Activated naive CD4-positive, alpha-beta T cell treated with anti-CD3 and anti-CD28 coated beads, Interleukin-2, amount 10 ng/mL, durations not matched to agents 7 days and 5 days (primary cell): ENCODE measurements at places on chromosomes 7 and 10.

- no peak for DNase-seq
Measured at GRCh38 chr10:72679838-72680241, 12.1 kb upstream of the MCU start.

GRCh38 chr10:100565206-100565985 is 29.7 kb downstream of the HIF1AN start:
- DNase-seq, result no peak

GRCh38 chr10:121325490-121326231 is 272.6 kb downstream of the FGFR2 start:
- DNase-seq, result no peak

- DNase-seq, result no peak
Measured at GRCh38 chr7:27709137-27710075, 30.6 kb upstream of the TAX1BP1 start.

GRCh38 chr7:81235997-81236396 is 317.1 kb upstream of the SEMA3C start:
- no peak for DNase-seq

- DNase-seq, result no peak
Measured at GRCh38 chr10:78255796-78256638, 222.4 kb downstream of the RPS24 start.

- DNase-seq, result no peak
Measured at GRCh38 chr7:86320341-86320740, 323.4 kb upstream of the GRM3 start.

DNA sequence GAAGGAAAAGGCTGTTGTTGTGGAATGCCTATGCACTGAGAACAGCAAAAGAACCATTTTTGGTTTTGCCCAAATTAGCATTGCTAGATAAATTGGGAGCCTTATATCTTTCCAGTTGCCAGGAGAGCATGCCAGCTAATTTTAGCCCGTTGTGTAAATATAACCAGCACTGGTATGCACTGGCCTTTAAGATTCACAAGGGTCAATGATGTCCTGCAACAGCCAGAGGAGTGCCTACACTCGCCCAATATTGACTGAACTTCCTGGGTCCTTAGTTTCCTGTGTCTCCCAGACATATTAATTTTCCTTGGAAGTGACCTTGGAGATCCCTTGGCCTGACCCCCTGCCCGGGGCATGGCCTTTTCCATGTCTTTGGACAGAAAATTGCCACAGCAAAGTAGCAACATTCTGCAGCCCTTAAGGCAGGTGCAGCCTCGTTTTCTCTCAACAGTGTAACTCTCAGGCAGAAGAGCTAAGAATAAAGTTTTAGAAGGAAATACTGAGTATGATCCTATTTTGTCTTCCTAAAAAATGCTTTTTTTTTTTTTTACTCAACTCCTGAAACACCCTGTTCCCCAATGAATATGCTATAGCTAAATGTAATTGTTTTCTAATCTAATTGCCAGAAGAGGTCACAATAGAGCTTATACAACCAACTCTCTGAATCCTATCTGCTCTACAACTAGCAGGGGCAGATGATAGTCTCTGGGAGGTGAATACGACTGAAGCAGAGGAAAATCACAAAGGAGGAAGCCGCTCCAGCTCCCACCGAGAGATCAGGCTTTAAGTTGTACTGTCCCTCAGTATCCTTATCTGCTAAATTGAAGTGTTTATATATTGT is 131.9 kb upstream of the PCGF5 start:
- no peak for DNase-seq

DNA sequence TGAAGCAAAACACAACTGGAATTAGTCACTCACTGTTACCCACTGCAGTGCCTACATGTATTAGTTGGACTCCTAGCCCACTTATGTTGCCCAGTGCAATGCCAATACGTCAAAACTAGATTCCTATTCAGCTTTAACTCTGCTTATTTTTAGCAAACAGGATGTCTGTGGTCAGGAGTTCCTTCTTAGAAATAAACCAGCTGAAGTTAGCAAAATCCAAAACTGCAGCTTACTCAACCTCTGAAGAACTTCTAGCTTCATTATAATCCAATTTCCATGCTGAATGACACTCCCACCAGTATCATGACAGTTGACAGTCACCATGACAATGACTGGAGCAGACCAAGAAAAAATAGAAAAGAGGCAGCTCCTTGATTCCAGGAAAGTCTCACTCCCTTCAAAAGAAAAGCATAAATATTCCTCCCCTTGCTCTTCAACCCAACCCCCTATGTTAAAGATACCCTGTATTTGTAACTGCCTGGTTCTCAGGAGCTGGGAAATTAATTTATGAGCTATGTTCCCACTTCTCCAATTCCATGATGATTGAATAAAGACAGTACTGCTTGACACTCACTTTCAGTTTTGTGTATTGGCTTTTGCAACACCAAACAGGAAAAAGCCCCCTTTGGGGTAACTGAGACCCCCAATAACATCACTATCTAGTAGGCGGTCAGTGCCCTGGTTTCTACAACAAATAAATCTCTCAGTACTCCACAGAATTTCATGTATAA is 327.4 kb downstream of the SORCS1 start:
- DNase-seq, result no peak

DNA sequence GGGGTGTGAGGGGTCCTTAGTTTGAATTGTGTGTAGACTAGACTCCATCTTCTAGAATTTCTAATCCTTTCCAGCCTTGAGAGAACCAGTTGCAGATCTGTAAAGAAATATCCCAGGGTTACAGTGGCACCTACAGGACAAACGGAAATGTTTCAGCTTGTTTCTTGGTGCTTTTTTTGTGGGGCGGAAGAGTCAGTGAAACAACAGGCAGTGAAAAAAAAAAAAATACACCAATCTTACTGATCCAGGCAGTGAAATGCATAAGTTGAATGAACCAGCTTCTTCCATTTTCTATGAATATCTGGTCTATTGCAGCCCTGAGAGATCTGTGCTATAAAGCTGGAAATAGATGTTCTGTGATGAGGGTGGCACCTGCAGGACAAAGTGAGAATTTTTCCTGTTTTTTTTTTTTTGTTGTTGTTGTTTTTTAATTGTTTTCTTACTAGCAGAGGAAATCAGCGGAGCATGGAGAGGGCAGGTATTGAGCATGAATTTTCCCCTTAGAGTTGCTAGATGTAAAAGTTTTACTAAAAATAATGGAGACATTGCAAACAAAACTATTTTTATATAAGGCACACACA is 81.9 kb upstream of the DYNC1I1 start:
- no peak for DNase-seq

DNA sequence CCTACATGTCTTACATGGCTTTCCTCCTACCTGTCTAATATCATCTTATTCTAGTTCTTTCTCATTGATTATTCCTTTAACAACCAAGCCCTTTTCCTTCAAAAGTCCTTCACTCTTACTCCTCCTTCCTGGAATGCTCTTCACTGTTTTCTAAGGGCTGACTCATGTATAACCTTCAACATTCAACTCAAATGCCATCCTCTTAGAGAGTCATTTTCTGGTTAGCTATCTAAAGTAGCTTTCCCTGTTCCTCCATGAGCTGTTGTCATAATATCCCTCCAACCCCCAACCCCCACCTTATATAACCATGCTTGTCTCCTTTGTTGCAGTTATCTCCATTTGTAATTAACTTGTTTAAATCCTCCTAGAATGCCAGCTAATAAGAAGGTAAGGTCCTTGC is 286.8 kb downstream of the ADK start:
- DNase-seq, result no peak

- DNase-seq, result no peak
Measured at GRCh38 chr7:100443096-100443840, 7.0 kb upstream of the PPP1R35 start.

GRCh38 chr7:927031-927671 is 27.3 kb downstream of the ADAP1 start:
- peak; percentile 19 for DNase-seq

DNA sequence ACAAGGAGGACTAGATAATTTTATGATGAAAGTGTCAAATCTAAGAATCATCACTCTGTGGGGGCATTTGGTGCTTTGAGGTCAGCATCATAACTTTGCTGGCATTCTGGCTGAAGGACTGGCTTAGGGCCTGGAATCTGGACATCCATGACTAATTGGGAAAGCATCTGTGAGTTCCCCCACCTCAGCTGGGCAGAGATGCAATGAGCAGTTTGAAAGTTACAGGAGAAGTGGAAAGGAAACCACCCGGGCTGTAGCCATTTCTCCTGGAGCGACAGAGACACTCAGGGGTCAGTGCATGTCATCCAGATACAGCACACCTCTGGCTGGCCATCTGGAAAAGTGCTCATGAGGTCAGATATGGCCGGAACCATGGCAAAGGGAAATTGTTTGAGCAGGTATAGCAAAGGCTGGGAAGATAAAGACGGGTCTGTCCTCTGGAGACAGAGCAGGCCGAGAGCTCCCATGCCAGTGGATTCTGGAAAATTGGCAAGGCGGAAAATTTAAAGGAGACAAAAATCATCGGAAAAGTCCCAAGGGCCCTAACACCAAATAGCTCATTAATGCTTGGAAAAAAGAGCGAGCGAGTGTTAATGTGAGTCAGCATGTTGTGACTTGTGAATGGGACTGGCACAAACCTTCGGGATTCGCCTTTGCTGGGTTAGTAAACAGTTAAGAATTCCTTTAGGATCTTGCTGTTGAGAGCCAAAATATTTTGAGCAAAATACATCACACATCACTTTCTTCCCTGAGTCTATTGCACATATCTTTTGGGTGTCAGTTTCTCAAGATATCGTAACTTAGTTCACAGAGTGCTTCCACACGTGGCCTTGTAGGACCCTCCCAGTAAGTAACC is 188.4 kb upstream of the AGK start:
- DNase-seq, result no peak

DNA sequence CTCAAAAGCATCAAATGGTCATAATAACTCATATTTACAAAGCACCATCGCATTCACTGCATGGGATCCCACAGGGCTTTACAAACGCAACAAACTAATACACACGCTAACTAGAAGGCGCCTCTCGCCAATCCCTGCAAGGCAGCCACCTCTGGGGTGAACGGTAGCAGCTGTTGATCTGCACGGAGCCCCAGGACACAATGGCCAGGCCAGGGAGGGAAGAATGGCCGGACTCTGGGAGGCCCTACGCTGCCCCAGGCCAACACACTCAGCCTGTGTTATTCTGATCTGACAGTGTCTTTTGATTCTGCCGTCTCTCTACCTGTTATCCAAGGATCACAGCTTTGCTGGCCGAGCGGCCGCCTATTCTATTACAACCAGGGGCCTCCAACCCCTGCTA is 41.8 kb downstream of the HABP2 start:
- DNase-seq, result no peak

- peak; percentile 68 for DNase-seq
Measured at GRCh38 chr7:158957921-158958491, 101.6 kb downstream of the DYNC2I1 start.

- no peak for DNase-seq
Measured at GRCh38 chr10:86190291-86190690, 176.3 kb downstream of the GRID1 start.

DNA sequence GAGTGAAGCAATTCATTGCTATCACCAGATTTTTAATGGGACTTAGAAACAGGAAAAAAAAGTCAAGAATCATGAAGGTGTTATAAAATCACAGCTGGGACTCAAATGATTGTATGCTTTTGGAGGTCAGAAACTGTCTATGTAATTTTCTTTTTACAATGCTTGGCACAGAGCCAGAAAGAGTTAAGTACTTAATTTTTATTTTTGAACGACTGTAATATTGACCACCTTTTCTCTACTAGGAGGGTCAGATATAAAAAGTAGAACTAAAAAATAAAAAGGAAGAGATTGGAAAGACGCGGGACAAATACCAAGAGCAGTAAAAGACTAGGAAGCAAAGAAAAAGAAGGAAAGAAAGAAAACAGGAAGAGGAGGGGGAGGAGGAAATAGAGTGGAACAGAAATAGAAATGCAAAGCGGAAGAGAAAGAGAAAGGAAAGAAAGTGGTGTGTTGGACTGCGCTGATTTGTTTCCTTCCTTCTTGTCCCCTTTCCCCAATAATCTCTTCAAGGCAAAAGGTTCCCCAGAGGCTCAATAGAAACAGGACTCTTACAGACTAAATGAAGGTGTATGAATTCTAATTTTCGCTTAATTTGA is 23.2 kb upstream of the C1GALT1 start:
- no peak for DNase-seq

GRCh38 chr10:86217371-86218080 is 149.1 kb downstream of the GRID1 start:
- DNase-seq, result no peak

- no peak for DNase-seq
Measured at GRCh38 chr7:112423987-112424386, 26.3 kb upstream of the IFRD1 start.

GRCh38 chr10:77560052-77560451 is 77.6 kb downstream of the KCNMA1 start:
- DNase-seq, result no peak

GRCh38 chr7:16114633-16115032 is 306.7 kb downstream of the CRPPA start:
- no peak for DNase-seq

GRCh38 chr7:23955145-23955544 is 245.1 kb downstream of the STK31 start:
- DNase-seq, result no peak

- peak; percentile 46 for DNase-seq
Measured at GRCh38 chr10:128859738-128860386, 607.2 kb upstream of the MGMT start.

- no peak for DNase-seq
Measured at GRCh38 chr10:82282782-82283456, 407.9 kb downstream of the NRG3 start.

GRCh38 chr10:113894581-113894980 is 40.1 kb downstream of the NHLRC2 start:
- DNase-seq, result no peak

DNA sequence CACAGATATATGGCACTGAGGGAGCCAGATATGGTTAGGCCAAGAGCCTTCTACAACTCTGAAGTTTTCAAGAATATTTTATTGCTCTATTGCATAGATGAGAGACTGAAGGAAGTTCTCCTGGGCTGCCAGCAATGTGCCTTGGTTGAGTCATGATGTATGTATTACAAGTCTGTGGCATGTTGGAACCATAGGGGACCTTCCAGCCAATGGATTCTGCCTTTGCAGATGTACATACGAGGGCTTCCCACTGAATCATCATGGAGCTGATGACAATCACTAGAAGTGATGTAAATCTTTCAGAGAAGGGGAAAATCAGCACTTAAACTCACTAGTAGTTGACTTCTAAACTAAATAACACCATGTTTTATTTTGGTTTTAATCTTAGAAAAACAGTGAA is 419.5 kb downstream of the PHTF2 start:
- DNase-seq, result no peak

GRCh38 chr7:37028909-37029440 is 304.7 kb upstream of the AOAH start:
- no peak for DNase-seq

- DNase-seq, result no peak
Measured at GRCh38 chr10:124603376-124604213, 140.6 kb downstream of the FAM53B start.
